ENCODE measurements at places on chromosomes 12 and 14. TPM values are rescaled to one million over a fixed set of nuclear protein-coding genes. Genes with fewer than 3 reads are reported as not detected.

DNA sequence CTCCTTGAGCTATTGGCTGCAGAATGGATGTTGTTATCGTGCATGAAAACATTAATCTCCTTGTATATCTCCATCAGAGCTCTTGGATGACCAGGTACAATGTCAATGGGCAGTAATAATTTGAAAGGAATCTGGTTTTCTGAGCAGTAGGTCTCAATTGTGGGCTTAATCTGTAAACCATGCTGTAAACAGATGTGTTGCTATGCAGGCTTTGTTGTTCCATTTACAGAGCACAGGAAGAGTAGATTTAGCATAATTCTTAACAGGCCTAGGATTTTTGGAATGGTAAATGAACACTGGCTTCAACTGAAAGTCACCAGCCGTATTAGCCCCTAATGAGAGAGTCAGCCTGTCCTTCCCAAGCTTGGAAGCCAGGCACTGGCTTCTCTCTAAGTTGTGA lies 50.4 kb downstream of the ATG14 start:
- no peak for DNase-seq

DNA sequence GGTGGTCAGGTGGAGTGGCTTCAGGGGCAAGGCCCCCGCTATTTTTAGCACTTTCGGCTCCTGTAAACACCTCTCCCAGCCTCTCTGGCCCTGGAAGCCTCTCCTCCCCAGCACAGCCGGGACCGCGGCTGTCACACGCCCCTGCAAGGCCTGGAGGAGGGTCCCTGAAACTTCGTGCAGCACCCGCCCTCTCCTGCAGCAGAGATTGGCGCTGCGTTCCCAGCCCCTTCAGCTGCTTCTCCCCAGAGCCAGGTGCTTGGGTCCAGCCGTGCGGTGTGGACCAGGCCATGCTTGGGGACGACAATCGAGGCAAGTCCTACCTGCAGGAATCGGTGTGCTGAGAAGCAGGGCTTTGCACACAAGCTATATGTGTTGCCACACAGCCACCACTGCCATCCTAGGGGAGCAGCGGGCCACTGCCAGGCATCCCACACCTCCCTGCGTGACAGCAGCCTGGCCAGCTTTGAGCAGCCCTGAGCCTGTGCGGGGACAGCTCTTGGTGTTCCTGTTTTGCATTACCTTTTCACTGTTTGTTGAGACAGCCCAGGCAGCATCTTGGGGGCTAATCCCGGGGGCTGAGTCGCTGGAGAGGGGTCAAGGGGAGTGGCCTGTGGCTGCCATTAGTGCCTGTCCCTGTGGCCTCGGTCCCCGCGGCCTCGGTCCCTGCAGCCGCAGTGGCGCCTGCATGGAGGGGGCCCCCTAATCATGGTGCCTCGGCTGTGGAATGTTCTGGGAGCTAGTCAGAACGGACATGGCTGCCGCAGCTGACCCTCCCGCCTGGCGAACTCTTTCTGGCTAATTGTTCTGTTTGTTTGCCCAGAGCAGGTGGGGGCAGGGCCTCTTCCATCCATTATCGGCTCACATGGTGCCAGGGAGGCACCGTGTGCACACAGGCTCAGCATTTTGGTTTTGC lies 27.6 kb upstream of the TRAF3 start:
- DNase-seq = no peak

DNA sequence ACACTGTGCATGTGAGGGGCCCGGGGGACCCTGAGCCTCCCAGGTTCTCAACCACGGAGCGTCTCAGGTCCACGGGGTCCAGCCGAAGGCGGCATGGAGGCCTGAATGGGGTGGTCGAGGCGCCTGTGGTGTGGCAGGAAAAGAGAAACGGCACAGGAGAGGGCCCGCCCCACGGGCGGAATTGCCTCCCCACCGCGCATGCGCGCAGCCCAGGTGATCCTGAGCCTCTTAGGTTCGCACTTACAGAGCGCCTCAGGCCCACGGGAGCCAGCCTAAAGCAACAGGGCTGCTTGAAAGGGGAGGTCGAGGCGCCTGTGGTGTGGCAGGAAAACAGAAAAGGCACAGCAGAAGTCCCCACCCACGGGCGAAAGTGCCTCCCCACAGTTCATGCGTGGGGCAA lies 311.0 kb downstream of the ALG10 start:
- no peak for DNase-seq

- no peak for DNase-seq
These were observed 36.0 kb downstream of the PTPN21 start for GRCh38 chr14:88518592-88519512.

DNA sequence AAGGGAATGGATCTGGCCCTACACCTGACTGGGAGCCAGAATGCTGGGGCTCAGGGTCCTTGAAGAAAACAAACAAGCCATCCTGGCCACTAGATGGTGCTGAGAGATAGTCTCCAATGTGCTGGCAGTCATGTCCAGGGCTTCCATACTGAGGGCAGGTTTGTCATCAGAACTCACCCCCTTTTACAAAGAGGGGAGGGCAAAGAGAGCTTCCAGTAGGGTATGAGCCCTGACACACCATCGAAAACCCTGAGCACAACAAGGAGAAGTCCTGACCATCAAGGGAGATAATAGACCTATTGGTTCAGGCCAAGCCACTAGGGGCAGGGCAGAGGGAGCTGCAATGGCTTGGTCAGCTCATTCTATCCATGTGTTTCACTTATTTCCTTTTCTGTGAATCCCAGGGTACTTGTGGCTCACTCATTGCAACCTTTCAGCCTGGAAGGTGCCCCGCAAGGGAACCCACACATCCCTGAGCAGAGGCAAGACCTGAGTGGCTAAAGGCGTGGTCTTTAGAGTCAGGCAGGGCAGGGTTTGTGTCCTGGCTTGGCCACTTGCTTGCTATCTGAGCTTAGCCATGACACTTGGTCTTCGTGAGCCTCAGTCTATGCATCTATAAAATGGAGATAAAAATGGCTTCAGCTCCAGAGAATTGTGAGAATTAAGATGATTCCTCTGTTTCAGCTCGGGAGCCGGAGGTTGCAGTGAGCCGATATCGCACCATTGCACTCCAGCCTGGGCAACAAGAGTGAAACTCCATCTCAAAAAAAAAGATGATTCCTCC lies 6.2 kb upstream of the PLEKHH1 start:
- no peak for DNase-seq

DNA sequence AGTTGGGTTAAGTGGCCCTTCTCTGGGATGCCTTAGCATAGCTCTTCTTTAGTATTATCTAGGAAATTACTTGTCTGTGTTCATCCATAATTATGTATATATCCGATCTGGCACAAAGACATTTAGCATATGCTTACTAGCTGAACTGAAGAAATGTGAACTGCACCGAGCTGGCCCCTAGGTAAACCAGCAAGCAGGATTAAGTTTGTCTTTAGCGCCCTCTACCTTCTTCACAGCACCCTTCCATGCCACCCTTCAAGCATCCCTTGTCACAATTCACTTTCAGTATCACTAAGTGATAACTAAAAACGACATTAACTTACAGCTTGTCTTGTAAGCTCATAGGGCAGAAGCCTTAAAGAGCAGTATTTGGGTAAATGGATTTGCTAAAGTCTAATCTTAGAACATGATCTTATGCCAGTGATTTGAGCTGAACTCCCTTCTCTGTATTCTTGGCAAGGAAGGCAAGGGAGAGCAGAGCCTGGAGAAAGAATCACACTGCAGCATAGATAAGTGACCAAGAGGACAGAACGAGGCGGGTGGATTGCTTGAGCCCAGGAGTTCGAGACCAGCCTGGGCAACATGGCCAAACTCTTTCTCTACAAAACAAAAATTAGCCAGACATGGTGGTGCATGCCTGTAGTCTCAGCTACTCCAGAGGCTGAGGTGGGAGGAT lies 2.6 kb upstream of the HAL start:
- DNase-seq = no peak

The SMCO2 gene
- total RNA-seq = not detected

The GLS2 gene
- not detected for total RNA-seq

All from psoas muscle (tissue), 8 donors.